Cortex of kidney (tissue), 1 donor: ENCODE measurements at places on chromosomes 1 and 21.

DNA sequence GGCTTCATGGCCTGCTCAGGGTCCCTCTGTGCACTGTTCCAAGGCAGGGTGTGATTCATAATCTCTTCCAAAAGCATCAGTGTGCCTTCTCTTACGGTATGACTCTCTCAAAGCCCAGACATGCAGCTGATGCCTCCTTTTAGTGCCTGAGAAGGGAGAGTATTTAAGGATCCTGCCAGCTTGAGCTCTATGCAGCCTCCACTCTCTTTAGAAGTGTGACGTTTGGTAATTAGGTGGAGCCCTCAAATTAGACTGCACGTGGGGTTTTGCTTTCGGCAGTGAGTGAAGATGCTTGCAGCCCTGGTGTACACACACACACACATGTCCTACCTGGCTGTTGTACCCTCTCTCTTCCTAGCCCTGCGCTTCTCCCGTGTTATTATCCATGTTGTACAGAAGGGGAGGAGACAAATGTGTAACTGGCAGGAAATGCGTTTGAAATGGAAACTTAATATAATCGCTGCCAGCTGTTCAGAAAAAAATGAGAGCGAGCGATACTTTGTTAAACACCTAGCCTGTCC lies 2.6 kb upstream of the C1orf174 start:
- no peak for DNase-seq

DNA sequence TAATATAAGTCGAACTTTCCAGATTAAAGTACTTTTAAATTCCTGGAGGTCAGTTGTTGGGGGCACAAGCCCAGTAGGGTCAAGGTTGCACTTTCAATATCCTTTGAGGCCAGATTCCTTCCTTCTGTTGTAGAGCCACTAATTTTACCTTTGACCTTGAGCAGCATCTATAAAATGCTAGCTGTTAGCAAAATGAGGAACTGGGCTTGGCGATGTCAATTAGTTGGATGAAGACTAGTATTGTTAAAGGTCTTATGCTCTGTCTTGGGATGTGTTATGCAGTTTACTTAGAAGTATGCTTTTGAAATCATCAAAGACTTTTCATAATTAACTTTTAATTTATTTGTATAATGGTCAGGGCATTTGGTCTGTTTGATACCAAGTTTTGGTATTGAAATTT lies 425.9 kb upstream of the PROX1 start:
- no peak for DNase-seq

DNA sequence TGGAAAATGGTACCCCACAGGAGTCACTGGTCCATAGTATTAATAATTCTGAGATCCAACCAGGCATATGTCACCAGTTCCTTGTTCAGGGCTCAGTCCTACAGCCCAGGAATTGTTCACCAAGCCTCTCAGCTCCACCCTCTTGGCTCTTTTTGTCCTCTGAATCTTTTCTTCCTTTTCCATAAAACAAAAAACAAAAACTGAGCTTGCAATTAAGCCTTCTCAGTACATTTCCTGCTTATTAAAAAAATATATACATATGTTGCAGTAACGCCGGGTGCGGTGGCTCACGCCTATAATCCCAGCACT lies 23.4 kb upstream of the KIF1B start:
- no peak for DNase-seq

DNA sequence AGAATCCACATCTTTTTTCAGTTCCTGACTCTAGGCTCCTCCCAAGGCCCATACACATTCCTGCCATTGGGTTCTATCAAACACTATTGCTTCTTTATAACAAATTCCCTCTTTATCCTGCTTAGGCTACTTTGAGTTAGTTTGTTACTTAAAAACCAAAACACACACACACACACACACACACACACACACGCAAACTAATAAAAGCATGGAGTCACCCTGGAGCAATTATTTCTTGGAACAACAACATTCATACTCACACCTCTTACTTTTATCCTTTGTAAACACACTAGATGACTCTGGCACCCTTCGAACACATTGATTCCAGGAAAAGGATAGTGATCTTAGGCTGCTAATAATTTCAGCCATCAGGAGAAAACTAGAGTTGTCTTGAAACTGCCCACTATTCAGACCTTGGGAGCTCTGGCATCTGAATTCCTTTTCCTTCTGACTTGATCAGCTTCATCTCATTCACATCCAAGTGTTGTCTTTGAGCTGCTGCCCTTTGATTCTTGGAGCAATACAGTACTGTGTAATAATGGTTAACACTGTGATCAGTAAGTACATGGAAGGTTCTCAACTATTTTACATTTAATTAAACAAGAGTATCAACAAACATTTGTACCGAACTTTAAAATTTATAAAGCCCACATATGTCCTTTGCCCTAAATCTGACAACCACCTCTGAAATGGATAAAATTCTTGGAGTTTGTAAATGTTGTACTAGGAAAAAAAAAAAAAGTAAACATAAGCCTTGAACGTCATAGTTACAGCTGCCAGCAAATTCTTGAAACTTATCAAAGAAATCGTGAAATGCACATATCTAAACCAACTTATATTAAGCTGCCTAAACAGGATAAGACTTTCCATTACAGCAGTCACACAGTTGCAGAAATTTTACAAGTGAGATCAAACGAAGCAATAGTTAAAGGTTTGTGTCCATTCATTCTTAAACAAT lies 2.8 kb upstream of the SEC22B start:
- no peak for DNase-seq

- DNase-seq, result no peak
Observed at GRCh38 chr1:61182049-61182448, 99.7 kb downstream of the NFIA start.

DNA sequence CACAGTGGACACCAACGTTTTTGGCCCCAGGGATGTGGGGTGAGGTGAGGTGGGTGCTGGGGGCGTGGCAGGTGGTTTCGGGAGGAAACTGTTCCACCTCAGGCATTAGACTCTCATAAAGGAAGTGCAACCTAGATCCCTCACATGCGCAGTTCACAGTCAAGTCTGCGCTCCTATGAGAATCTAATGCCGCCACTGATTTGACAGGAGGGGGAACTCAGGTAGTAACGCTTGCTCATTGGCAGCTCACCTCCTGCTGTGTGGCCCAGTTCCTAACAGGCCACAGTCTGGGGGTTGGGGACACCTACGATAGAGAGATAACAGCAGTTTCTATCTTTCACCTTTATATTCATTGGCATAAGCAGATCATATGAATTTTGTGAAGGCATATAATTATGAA lies 347.1 kb downstream of the VAV3 start:
- no peak for DNase-seq

- DNase-seq, result no peak
Observed at GRCh38 chr21:16709866-16710550, 802.8 kb upstream of the CXADR start.

DNA sequence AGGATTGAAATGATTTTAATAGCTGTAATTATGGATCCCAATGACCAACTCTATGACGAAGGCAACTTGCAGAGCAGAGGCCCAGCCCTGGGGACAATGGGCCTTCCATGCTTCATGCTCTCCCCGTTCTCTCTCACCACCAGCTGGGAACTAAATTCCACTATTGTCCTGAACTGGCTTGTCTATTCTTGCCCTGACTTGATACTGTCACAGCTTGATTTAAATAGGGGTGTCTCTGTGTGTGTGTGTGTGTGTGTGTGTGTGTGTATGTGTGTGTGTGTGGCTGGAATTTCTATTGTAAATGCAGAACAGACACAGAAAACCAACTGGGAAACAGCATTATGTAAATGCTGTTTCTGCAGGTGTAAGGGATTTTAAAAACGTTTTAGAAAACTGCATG lies 57.0 kb downstream of the SLC22A15 start:
- DNase-seq, result no peak

- DNase-seq, result no peak
Observed at GRCh38 chr1:86750530-86750929, 46.2 kb downstream of the SH3GLB1 start.

DNA sequence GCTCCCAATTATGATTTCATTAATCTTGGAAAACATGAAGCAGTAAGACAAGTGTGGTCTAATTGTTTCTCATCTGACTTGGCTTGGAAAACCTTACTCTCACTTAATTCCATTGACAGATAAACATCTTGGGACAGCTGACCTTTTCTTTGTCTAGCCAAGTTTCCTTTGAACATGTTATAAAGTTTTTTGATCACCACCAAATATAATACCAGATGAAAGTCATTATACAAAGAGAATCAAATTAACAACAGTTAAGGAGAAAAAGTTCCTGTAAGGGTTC lies 50.2 kb downstream of the ALG14 start:
- no peak for DNase-seq

DNA sequence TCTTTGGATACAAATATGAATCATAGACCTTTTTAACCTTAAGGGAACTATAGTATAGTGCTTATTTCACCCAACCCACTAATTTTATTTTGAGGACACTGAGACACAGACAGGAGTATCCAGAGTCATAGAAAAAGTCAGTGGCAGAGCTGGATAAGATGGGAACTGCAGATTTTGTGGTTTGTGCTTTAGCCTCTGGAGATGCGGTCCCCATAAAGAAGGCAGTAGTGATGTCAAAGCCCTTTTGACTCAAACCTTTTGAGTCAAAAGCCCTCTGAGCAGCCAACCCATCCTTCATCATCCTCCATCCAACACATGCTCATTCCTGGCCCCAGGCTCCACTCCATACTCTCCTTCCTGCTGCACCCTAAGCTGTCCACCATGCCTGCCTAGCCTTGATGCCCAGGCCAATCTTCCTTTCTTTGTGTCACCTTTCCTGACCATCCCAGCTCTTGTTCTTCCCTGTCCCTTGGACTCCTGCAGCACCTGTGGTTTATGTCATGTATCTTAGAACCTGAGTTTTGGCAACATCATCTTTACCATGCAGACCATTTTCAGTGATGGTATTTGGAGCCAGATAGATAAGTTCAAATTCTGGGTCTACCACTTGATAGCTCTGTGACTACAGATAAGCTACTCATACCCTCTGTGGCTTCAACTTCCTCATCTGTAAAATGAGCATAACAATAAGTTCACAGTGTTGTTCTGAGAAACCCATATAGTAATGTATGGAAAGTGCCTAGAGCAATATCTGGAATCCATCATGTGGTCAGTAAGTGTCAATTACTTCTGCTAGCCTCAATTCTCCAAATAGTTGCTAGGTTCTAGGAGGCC lies 20.1 kb downstream of the SLAMF1 start:
- DNase-seq, result no peak

- no peak for DNase-seq
Observed at GRCh38 chr1:8687538-8687937, 129.9 kb downstream of the RERE start.

- no peak for DNase-seq
Observed at GRCh38 chr1:49351768-49352167, 575.1 kb upstream of the BEND5 start.

- DNase-seq, result no peak
Observed at GRCh38 chr1:245235156-245235555, 80.4 kb downstream of the KIF26B start.
